SJCRH30 (cell line): ENCODE measurements at places on chromosomes 2 and 18. TPM values are rescaled to one million over a fixed set of nuclear protein-coding genes. Genes with fewer than 3 reads are reported as not detected.
A peak's percentile ranks its signal among the peaks of the same experiment; 100 is the strongest.

DNA sequence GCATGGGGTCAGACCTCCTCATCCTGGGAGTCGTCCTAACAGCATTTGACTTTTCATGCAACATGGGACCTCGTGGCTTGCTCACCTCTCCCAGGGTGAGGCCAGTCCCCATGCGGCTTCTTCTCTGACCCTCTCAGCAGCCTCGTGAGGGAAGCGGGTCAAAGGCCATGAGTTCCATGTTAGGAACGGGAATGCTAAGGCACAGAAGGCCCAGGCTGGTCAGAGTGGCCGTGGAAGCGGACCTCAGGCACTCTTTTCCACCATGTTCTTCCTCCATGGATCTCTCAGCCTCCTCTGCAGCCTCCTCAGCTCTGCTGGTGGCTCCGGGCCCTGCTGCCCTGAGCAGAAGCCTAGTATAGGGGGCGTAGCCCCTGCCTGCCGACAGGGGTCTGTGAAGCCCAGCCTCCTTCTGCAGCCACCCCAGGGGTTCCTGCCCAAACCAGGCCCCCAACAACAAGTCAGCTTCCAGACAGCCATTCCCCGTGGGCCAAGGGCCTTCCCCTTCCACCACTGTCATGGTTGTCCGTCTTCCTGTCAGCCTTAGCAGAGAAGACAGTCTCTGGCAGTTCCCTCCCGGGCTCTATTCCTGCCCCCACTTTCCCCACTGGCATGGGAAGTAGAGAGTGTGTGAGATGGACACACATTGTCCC is 60.0 kb upstream of the OTOF start:
- no peak for DNase-seq

GRCh38 chr2:55743583-55743982 is 49.9 kb upstream of the PNPT1 start:
- no peak for DNase-seq

GRCh38 chr2:118319271-118319684 is 231.0 kb downstream of the INSIG2 start:
- no peak for DNase-seq

- no peak for DNase-seq
Observed at GRCh38 chr2:100756704-100757103, 63.2 kb upstream of the NPAS2 start.

- DNase-seq, result no peak
Observed at GRCh38 chr2:235077046-235077445, 125.2 kb downstream of the SH3BP4 start.

GRCh38 chr2:137339051-137339450 is 573.7 kb downstream of the THSD7B start:
- DNase-seq, result no peak

The FZD7 gene
- total RNA-seq, result 9.2 and 10.0 TPM in 2 replicates

GRCh38 chr2:163659224-163659623 is 76.6 kb downstream of the FIGN start:
- no peak for DNase-seq

DNA sequence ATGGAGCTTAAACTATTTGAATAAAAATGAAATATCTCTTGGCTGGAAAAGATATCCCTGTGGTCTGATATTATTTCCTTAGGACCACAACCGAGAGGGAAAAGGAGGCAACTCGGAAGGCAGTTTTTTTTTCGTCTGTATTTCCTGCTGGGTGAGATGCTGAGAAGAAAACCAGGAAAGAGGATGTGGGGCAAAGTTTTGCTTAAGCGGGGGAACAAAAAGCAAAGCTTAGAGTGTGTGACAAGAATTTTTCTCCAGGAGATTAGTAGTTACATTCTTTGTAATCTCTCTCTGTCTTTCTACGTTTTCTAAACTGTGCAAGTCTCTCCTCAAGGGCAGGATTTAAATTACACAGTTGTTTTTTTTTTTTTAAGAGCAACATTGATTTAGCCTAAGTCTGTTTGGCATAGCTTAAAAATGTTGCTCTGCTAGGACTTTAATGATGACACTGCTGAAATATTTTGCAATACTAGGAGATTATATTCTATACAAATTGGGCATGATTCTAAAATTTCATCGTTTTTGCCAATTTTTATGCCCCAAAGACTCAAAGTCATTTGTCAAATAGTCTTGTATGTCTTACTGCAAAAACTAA is 258.5 kb downstream of the KCNS3 start:
- DNase-seq, result peak; percentile 24
